Ecto neural progenitor cell (in vitro differentiated cells): ENCODE measurements at places on chromosomes 4 and X.

DNA sequence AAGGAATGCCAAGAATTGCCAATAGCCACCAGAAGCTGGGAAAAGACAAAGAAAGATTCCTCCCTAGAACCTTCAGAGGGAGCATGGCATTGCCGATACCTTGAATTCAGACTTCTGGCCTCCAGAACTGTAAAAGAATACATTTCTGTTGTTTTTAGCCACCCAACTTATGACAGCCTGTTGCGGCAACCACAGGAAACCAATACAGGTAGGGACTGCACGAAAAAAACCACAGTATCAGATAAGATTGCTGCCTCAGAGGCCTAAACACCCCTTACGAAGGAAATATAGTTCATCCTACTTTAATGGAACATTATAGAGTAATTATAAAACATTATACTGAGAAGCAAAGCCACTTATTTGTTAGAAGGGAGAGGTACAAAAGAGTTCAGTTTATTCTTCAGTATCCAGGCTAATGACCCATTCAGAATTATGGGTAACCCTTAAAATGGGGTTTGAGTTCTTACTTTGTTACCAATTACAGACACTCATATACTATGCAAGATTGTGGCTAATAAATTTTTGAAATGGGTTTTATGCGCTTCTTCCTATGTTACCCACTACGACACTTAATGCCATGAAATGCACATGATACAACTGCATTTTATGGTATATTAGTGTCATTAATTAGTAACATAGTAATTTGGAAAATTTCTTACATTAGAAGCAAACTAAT is 37.4 kb upstream of the SMIM10L2A start:
- no peak for DNase-seq

DNA sequence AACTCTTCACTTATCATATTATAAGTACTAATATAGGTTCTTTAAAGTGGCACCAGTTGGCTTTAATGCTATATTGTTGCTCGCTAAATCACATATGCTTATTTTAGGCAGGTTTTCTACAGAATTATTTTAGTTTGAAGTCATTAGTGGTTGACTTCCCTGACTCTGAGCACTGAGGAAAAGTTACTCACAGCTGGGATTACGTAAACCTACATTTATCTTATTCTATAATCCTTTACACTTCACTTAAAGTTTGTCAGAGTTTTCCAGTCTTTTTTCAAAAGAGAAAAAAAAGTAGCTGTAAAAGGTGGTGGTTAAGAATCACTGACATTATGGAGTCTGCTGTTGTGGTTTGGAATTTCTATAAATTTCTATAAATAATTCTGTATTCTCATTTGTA is 5.8 kb downstream of the UGT2B4 start:
- DNase-seq = no peak

GRCh38 chr4:10115797-10116568 is 616 bp downstream of the WDR1 start:
- peak; percentile 67 for DNase-seq

DNA sequence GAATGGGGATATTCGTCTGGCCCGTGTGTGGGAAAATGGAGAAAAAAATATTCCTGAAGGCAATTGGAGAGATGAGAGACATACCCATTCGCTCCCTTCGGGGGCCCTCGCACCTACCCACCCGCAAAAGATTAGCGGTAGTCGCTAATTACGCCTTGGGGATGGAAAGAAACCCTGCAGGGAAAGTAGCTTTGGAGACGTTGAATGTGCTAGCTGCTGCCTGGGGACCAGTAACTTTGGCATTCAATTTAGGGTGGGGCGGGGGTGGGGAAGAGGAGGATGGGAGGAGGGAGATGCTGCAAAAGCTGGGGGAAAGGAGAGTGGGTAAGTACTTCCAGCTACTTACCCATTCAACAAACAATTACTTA is 407 bp upstream of the ZC4H2 start:
- no peak for DNase-seq

DNA sequence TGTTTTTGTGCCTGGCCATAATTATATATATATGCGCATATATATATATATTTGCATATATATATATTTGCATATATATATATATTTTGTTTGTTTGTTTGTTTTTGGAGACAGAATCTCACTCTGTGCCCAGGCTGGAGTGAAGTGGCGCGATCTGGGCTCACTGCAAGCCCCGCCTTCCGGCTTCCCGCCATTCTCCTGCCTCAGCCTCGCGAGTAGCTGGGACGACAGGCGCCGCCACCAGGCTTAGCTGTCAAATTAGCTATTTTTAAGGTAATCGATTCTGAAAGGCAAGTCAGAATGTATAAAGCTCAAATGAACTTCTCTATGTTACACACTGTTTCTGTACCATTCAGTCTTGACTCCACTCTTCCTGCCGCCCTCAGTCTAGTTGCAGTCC is 273.3 kb downstream of the TRIML1 start:
- DNase-seq = no peak

DNA sequence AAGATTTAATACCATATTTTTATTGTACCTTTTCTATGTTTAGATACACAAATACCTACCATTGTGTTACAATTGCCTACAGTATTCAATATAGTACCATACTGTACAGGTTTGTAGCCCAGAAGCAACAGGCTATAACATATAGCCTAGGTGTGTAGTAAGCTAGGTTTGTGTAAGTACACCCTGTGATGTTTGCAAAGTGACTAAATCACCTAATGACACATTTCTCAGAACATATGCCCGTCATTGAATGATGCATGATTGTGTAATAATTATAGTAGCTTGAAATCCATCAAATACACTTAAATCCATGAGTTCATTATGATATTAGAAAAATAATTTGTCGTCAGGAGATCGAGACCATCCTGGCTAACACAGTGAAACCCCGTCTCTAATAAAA is 30.8 kb downstream of the GAB3 start:
- DNase-seq = no peak

DNA sequence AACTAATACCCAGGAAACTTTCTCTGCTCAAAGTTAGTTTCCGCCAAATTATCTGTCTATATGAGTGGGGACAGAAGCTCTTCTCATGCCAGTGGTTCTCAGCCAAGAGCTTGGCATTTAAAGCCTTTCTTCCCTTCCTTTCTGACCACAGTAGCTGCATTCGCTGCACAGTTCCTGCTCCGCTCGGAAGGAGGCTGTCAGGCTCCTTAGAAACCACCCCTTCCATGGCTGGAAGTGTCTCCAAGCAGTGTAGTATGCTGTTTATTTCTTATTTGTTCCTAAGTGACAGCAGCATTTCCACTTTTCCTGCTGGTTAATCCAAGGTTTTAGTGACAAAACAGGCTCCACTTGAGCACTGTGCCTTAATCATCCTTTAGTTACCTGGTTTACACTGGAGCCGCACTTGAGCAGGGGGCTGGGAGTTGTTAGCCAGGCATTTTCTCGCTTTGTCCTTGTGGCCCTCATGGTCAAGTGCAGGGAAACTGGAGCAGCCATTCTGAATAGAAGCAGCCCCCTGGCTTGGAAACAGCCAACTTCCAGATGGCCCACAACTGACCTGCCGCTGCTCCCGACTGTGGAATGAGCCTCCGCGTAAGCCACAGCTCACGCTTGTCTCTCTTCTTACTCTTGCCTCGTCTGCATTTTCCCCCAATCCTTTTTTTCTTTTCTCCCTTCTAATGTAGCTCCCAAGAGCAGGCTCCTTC is 739.4 kb upstream of the TENM3 start:
- DNase-seq = no peak

- DNase-seq = no peak
Observed at GRCh38 chr4:127224556-127224955, 408.2 kb upstream of the INTU start.

GRCh38 chrX:11287505-11287904 is 5.7 kb upstream of the AMELX start:
- DNase-seq = no peak

DNA sequence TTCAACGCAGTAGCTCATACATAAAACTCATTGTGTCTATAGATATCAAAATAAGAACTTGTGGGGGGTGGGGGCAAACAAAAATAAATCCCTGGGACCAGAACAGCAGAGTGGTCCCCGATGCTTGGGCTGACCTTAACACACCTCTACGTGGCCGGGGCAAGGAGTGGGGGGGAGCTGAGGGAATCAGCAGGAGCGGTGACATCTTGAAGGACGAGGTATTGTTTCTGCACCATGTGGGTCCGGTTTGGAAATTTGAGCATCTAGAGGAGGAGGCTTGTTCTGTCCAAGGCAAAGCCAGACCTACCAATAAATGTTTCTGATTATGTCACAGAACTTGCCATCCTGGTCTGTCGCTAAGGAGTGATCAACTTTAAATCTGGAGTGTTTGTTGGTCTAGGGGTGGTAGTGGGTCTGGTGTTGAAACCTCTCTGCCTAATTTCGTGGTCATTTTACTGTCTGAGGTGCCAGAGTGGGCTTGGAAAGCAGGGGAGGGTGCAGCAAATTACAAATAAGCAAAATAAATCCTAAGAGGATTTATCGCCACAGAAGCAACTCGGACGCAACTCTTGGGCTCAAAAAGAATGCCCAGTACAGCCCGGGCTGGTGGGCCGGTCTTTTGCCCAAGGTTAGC is 774 bp upstream of the RAPGEF2 start:
- no peak for DNase-seq
